Inflammatory macrophage treated with lipopolysaccharide for 4 hours (primary cell): ENCODE measurements at places on chromosomes 2 and 18.

GRCh38 chr2:173898996-173899395 lies 66.2 kb downstream of the SP3 start:
- DNase-seq, result no peak

DNA sequence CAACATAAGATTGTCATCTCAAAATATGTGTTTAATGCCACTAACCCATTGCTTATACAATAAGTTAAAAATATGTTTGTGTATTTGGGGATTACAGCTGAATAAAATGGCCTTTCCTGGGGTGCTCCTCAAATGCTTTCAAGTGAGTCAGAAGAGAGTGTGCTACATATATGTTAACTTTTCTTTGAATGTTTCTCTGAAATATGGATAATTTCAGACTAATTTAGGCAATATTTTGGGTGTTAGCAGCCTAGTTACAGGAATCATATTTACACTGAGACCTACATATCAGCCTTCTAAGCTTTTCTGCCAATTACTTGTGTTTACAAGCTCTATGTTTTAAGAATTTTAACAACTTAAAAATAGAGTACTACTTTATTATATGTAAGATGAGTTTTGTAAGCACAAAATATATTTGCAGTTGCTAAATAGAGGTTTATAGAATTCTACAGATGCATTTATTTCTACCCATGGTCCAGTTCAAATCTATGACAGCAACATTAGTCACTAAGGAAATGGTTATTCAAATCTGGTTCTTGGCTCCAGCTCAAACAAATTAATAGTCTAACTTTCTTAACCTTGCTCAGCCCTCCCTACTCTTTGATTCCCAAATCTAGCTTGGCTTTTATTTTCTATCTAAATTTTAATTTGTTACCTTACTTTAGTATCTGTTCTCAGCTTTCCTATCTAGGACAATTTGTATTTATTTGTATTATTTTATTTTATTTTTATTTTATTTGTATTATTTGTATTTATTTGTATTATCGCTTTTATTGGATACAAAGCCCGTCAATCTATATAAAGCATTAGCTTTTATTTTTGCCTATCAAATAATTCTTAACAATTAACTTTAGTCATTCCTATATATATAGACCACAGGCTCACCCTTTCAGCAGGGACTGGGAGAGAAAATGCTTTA lies 48.9 kb downstream of the FSIP2 start:
- DNase-seq, result no peak

DNA sequence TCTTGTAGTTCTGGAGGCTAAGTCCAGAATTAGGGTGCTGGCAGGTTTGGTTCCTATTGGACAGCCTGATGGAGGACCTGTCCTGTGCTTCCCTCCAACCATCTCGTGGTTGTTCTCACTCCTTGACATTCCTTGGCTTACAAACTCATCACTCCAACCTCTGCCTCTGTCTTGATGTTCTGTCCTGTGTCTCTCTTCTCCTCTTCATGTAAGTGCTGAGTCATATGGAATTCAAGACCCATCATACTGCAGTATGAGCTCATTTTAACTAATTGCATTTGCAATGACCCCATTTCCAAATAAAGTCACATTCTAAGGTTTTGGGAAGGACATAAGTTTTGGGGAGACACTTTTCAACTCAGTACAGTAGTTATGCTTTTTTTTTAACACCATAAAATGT lies 374.7 kb downstream of the TRIB2 start:
- DNase-seq, result no peak

- DNase-seq, result no peak
Measured at GRCh38 chr2:23708771-23709170, 218.2 kb downstream of the ATAD2B start.

DNA sequence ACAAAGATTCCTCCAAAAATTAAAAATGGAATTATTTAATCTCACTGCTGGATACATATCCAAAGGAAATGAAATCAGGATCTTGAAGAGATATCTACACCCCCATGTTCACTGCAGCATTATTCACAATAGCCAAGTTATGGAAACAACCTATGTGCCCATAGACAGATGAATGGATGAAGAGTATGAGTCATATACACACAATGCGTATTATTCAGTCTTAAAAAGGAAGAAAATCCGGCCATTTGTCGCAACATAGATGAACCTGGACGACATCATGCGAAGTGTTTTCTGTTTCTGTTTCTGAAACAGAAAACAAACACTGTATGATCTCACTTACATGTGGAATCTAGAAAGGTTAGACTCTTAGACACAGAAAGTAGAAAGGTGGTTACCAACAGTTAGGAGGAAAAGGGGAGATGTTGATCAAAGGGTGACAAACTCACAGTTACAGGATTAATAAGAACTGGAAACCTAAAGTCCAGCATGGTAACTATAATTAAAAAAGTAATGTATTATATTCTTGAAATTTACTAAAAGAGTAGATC lies 87.8 kb upstream of the ERBB4 start:
- no peak for DNase-seq

DNA sequence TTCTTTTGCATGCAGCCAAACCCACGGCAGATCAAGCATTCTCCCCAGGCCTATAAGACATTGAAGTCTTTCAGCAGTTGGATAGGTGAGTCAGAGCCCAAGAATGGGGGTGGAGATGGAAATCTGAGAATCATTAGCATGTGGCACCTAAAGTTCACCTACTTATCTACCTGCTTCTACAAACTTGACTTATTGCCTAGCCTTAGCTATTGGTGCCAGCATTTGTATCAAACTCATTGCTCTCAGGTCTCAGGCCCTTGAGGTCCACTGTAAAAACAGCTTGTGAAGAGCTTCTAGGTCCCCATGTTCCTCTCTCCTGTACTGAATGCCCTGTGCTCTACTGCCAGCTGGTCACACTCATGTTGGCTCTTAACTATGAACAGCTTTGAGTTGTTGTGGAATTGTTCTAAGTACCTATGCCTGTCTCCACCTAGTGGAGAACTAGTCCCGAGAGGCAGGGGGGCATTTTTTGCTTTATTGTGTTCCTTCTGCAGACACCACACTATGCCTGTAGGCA lies 278.4 kb upstream of the SPRED2 start:
- no peak for DNase-seq

DNA sequence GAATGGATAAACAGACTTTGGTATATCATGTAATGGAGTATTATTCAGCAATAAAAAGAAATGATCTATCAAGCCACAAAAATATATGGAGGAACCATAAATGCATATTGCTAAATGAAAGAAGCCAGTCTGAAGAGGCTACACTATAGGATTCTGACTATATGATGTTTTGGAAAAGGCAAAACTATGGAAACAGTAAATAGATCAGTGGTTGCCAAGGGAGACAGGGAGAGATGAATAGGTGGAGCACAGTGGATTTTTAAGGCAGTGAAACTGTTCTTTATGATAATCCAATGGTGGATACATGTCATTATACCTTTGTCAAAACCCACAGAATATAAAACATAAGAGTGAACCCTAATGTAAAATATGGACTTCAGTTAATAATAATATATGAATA lies 41.0 kb upstream of the SLC30A6 start:
- DNase-seq, result no peak

- peak; percentile 93 for DNase-seq
Measured at GRCh38 chr2:96225016-96225533, 16.4 kb upstream of the STARD7 start.

DNA sequence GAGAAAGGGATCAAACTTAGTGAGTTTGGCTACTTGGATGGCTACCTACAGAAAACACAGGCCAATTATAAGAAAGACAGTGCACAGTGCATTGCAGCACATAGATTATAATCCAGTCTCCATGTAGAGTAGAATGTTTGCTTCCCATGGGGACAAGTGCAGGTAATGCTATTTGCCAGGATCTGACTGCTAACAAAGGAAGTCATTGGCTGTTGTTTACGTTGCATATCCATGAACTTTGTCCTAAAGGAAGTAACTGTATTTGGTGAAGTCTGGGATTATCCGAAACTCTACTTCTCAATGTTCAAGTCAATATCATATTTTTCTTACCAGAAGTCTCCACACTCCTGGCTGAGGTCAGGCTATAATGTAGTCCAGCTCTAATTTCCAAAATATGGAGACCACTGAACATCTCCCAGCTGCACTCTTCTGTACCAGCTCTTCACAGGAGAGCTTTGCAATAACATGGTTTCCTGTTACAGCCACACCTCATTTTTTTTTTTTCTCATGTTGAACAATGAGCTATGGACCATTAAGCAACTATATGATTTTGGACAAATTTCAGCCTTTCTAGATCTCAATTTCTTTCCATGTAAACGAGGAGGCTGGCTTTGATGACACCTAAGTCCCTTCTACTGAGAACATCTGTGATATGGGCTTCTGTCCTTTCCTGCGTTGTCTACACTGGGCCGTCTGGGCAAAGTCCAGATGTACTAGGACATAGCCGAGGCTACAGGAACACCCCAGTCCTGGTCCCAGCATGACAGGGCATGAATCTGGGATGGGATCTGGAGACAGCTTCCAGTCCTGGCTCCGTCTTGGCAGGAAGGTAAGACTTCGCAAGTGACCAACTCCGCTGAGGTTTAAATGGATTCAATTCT lies 154.8 kb downstream of the LAMA1 start:
- no peak for DNase-seq

DNA sequence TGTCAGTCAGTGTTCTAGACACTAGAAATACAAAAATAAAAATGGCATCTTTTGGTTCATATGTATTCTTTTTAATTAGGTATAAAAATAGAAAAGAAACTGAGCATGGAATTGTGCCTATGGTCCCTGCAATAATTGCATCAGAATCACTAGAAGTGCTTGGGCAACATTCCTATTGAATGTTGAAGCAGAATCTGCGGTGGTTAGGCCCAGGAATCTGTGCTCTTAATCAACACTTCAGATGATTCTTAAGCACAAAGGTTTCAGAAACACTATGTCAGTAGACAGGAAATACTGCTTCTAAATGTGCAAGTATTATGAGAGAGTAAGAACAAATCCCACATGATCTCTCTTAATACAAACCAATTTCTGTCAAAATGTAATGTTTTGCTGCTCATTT lies 20.3 kb upstream of the RBBP8 start:
- no peak for DNase-seq

DNA sequence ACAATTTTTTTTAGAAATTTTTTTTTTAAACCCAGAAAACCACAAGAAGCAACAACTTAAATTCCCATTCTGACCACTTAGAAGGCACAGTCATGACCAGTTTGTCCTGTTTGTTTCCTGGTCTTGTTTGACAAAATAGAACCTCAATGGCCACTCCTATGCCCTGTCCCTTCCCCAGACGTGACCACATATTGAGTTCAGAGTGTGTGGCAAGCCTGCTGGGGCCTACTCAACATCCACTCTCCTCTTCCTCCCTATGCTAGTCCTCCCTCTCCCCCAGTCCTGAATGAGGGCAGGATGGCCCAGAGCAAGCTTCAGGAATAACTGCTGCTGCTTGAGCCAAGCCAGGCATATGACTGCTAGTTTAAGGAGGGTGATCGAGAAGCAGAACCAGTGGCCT lies 89.6 kb downstream of the PRELID3A start:
- DNase-seq, result no peak

DNA sequence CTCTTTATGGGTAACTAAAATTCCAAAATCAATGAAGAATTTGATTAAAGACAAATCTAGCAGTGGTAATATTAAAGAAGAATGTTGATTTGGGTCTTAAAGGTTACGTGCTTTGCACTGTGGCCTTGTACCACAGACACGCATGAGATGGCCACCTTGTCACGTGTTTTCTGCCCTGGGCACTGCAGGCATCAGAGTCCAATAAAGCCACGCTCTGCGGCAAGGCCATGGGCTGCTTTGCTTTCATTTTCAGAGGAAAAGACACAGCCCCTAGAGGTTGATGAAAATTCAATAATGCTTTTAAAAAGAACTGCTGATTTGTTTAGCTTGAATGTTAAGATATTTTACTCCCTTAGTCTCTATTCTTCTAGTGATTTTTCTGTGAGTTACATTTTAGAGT lies 30.4 kb downstream of the AOX1 start:
- DNase-seq, result peak; percentile 63

DNA sequence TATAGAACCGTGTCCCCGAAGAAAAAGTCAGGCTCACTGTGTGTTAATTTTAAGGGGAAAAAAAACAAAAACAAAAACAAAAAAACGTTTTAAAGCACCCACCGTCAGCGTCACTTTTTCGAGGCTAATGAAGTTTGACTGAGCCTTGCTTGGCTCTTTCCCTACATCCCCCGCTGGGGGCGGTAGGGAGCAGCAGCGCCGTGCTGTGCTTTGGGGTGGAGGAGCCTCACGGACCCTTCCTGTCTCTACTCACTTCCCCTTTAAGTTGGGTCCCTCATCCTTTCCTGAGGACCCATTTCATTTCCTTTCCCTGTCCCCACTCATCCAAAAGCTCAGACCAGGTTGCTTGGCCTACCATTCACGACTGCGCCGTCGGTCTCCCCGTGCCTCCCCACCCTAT lies 82.8 kb upstream of the RPL31 start:
- no peak for DNase-seq

- no peak for DNase-seq
Measured at GRCh38 chr18:11408555-11409065, 200.8 kb upstream of the SLC35G4 start.

DNA sequence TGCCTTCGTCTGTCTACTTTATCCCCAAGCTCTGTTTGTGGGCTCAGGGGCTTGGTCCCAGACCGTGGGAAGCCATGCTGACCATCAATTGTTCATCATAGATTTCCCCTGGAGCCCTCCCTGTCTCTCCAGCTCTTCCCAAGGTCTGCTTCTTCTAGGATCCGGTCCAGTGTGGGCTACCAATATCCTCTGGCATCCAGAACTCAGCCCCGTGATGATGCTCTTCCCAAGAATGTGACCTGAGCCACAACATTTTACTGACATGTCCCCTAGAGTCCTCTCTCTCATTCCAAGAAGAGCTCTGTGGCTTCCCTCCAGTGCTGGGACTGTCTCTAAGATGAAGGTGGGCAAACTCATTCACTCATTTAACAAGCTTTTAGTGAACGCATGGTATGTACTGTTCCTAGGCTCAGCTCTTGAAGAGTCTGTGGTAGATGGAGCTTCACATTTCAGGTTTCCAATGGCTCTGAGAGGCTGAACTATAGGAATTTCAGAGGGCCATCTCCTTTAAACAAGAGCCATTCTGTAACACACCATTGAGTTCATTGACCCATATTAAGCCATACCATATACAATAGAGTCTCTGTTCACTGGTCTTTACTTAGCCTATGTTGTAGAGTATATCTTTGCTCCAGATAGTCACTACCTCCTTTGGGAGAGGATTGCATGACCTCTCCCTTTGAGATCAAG lies 142.0 kb upstream of the APCDD1 start:
- no peak for DNase-seq

- no peak for DNase-seq
Measured at GRCh38 chr2:9311488-9311887, 104.9 kb downstream of the ASAP2 start.

- DNase-seq, result no peak
Measured at GRCh38 chr2:177667626-177668025, 275.1 kb downstream of the AGPS start.

GRCh38 chr2:164599954-164600589 lies 21.2 kb downstream of the GRB14 start:
- DNase-seq, result peak; percentile 74

- DNase-seq, result peak; percentile 78
Measured at GRCh38 chr18:24465486-24465885, 5.0 kb downstream of the HRH4 start.
